ENCODE measurements at places on chromosomes 5 and 9. TPM values are rescaled to one million over a fixed set of nuclear protein-coding genes. Genes with fewer than 3 reads are reported as not detected.

DNA sequence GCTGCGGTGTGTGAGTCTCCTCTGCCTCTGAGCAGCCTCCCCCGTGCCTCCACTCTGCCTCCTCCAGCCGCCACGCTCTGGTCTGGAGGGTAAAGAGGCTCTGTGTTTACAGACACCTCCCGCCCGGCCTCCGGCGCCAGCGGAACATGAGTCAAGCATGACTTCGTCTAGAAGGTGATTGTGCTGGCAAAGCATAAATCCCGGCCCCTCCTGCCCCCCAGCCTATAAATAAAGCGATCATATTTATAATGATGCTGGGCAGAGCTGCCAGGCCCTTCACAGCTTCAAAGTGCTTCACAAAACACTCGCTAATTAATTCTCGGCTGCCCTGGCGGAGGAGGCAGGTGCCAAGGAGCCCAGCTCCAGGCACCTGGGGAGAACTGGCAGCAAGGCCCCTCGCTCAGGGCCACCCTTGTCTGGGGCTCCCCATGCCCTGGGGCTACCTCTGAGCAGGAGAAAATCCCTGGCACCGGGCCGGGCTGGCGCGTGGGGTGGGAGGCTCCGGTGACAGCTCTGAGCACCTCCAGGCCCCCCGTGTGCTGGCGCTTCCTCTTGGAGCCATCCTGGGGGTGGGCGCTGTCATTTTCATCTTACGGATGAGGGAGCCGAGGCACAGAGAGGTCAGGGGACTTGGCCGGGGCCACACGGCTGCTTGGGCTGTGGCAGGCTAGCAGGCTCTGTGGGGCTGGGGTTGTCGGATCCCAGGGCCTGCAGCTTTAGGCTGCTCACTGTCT lies 87.8 kb downstream of the RXRA start:
- no peak overlapping the region for H3K4me3 ChIP-seq
- peaks cover 67% of the 10 kb centered on the region for H3K4me1 ChIP-seq
- peaks cover 12% of the 10 kb centered on the region for H3K36me3 ChIP-seq
- H3K27ac ChIP-seq: peak overlapping the region; percentile 95
- peak; percentile 98 for DNase-seq

GRCh38 chr9:32128546-32128945 lies 255.9 kb upstream of the ACO1 start:
- no peaks in the 10 kb centered on the region for H3K27me3 ChIP-seq
- no peak overlapping the region for H3K27ac ChIP-seq
- no peaks in the 10 kb centered on the region for H3K36me3 ChIP-seq
- no peaks in the 10 kb centered on the region for H3K4me1 ChIP-seq

Gene PCDHGC3
- total RNA-seq: 24.7 TPM

Gene SV2C
- total RNA-seq: not detected

- no peak overlapping the region for H3K27ac ChIP-seq
- no peaks in the 10 kb centered on the region for H3K36me3 ChIP-seq
- no peaks in the 10 kb centered on the region for H3K4me1 ChIP-seq
- H3K27me3 ChIP-seq: no peaks in the 10 kb centered on the region
- no peak overlapping the region for H3K4me3 ChIP-seq
- no peak for DNase-seq
Observed at GRCh38 chr5:159630545-159630944, 285.7 kb upstream of the ADRA1B start.

- no peak overlapping the region for H3K27ac ChIP-seq
- DNase-seq: no peak
- no peaks in the 10 kb centered on the region for H3K36me3 ChIP-seq
Observed at GRCh38 chr9:87771316-87772006, 45.5 kb downstream of the CTSL start.

Gene ZNF462
- 42.1 TPM for total RNA-seq

GRCh38 chr5:36312953-36313672 lies 11.4 kb upstream of the RANBP3L start:
- H3K4me3 ChIP-seq: no peak overlapping the region
- H3K4me1 ChIP-seq: no peaks in the 10 kb centered on the region
- H3K27me3 ChIP-seq: no peaks in the 10 kb centered on the region

Gene EIF4E1B
- not detected for total RNA-seq

GRCh38 chr5:151196556-151197290 lies 27.2 kb downstream of the CCDC69 start:
- no peak overlapping the region for H3K27ac ChIP-seq
- no peak overlapping the region for H3K4me3 ChIP-seq
- H3K4me1 ChIP-seq: no peaks in the 10 kb centered on the region
- DNase-seq: no peak
- H3K36me3 ChIP-seq: no peaks in the 10 kb centered on the region

- H3K27me3 ChIP-seq: no peaks in the 10 kb centered on the region
- H3K36me3 ChIP-seq: no peaks in the 10 kb centered on the region
- peaks cover 3% of the 10 kb centered on the region for H3K4me1 ChIP-seq
Observed at GRCh38 chr9:109779711-109780452, at the start of gene PALM2AKAP2. PALM2AKAP2 (plus strand) TSS chr9:109780198; CDS start chr9:109780489, 291 bp downstream.

DNA sequence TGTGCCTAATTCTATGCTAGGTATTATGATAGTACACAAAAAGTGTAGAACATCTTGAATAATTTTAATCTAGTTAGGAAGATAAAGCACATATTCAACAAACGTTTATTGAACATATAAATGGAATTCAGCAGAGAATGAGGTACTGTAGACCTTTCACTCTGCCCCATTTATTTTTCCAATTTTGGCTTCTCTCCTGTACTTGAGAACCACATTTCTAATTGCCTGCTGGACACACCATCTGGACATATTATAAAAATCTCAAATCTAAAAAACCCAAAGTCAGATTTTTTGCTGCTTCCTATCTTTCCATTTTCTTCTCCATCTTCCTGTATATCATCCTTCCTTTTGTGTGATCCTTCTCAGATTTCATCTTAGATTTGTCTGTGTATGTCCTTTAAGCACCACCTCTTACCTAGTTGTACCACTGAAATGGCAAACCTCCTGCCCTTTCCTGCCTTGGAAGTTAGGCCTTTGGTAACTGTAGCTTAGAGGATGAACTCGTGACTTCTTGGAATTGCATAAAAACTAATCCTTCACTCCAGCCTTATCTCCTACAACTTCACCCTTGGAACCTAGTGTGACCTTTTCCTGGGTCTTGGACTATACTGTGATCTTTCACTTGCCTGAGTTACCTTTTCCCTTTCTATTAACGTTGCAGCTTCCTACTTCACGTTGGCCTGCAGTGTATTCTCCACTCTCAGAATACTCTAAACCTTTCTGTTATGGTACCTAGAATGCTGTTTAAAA lies 8.8 kb downstream of the SLC26A2 start:
- H3K27ac ChIP-seq: no peak overlapping the region
- no peak for DNase-seq
- no peak overlapping the region for H3K4me3 ChIP-seq
- no peaks in the 10 kb centered on the region for H3K4me1 ChIP-seq

DNA sequence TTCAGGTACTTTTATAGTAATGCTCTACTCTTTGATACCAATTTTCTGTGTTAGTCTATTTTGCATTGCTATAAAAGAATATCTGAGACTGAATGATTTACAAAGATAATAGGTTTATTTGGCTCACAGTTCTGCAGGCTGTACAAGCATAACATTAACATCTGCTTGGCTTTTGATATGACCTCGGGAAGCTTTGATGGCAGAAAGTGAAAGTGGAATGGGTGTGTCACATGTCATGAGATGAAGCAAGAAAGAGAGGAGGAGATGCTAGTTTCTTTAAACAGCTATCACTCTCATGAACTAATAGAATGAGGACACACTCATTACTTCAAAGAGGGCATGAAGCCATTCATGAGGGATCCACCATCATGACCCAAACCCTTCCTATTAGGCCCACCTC lies 270.9 kb upstream of the IL12B start:
- H3K27ac ChIP-seq: no peak overlapping the region
- no peak overlapping the region for H3K4me3 ChIP-seq
- H3K36me3 ChIP-seq: no peaks in the 10 kb centered on the region
- no peaks in the 10 kb centered on the region for H3K4me1 ChIP-seq
- no peak for DNase-seq

DNA sequence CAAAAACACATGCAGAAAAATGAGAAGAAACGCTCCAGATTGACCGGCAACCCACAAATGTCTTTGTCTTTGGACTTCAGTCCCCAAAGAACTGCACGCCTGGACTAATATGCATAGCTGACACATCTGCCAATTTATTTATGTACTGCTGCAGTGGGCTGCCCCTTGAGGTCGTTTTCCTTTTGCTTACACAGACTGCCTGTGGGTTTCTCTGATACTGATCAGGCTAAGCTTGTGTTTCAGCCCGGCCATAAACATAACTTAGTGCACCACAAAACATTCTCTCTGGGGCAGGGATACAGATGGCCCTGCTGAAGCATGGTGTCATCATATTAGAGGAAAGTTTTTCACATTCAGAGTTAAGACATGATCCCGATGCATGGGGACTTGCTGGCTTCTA lies 75.4 kb downstream of the NUDT12 start:
- H3K4me1 ChIP-seq: no peaks in the 10 kb centered on the region
- DNase-seq: no peak
- no peaks in the 10 kb centered on the region for H3K36me3 ChIP-seq

DNA sequence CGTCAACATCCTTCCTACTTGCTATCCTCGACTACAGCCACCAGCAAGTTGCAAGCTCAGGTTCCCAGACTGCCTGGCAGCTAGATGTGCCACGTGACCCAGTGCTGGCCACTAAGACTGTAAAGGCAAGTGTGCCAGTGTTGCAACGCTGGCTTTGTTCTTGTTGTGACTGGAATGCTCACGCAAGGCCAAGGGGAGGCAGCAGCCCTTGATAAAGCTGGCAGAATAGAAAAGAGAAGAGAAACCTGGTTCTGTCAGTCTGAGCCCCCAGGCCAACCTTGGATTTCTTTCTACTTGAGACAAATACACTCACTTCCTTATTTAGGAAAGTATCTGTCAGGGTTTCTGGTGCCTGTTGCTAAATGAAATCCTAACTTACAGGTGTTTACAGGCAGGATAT lies 113.0 kb downstream of the KLHL3 start:
- peak; percentile 73 for DNase-seq
- no peaks in the 10 kb centered on the region for H3K36me3 ChIP-seq
- H3K27ac ChIP-seq: no peak overlapping the region
- no peak overlapping the region for H3K4me3 ChIP-seq

Gene HSPB3
- not detected for total RNA-seq

GRCh38 chr9:115808108-115808507 lies 345.5 kb upstream of the PAPPA start:
- H3K4me3 ChIP-seq: no peak overlapping the region
- H3K27me3 ChIP-seq: no peaks in the 10 kb centered on the region
- no peak overlapping the region for H3K27ac ChIP-seq
- no peaks in the 10 kb centered on the region for H3K36me3 ChIP-seq
- H3K4me1 ChIP-seq: no peaks in the 10 kb centered on the region

DNA sequence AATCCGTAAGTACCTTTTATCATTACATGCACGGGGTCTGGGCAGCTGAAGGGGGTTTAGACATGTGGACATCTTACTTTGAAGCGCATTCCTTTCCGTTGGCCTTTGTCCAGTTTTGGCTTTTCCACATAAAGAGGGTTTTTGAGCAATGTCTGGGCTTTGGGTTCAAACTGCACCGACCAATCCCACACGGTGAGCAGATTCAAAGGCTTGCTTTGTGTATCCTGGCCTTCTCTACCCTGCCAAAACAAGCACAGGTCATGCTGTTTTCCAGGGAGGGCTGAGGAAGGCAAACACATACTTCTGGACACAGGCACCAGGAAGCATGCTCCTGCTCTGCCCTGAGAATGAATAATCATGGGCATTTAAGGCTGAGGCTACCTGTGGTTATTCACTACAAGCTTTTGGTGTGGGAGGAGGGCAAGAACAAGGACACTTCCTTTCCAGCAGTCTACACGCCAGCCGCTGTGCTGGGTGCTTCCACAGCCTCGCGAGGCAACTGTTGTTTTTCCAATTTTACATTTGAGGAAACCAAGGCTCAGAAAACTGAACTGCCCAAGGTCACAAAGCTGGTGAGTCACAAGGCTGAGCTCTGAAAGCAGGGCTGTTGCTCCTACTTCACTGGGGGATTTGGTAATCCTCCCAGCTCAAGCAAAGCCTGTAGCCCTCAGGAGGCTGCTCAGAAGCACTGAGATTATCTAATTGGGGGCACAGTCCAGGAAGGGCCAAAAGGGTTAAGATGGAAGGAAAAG lies 59.8 kb upstream of the GOLPH3 start:
- H3K27me3 ChIP-seq: no peaks in the 10 kb centered on the region
- peaks cover 26% of the 10 kb centered on the region for H3K4me1 ChIP-seq
- DNase-seq: peak; percentile 44

DNA sequence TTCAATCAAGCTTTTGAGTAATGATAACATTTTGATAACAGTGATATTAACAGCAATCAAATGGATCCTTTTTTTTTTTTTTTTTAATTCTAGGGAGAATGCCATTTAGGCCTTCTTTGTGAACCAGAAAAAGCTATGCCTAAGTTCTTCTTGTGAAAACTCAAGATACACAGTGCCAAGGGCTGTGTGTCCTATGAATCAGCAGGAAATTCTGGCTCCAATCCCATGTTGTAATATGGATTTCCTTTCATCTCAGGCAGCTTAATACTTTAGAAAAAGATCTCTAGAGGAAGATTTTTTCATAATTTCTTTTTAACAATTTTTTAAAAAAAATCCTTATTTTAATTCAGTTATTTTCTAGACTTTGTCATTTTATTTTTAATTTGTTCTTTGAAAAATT lies 96.1 kb downstream of the NUDT12 start:
- DNase-seq: no peak
- H3K36me3 ChIP-seq: no peaks in the 10 kb centered on the region
- no peaks in the 10 kb centered on the region for H3K27me3 ChIP-seq
- no peaks in the 10 kb centered on the region for H3K4me1 ChIP-seq
